ENCODE measurements at places on chromosomes 16 and 17.
A peak's percentile ranks its signal among the peaks of the same experiment; 100 is the strongest.

- DNase-seq, result no peak
Measured at GRCh38 chr17:65184235-65184959, 47.2 kb downstream of the RGS9 start.

GRCh38 chr16:24723663-24724062 lies 5.8 kb upstream of the TNRC6A start:
- no peak for DNase-seq

DNA sequence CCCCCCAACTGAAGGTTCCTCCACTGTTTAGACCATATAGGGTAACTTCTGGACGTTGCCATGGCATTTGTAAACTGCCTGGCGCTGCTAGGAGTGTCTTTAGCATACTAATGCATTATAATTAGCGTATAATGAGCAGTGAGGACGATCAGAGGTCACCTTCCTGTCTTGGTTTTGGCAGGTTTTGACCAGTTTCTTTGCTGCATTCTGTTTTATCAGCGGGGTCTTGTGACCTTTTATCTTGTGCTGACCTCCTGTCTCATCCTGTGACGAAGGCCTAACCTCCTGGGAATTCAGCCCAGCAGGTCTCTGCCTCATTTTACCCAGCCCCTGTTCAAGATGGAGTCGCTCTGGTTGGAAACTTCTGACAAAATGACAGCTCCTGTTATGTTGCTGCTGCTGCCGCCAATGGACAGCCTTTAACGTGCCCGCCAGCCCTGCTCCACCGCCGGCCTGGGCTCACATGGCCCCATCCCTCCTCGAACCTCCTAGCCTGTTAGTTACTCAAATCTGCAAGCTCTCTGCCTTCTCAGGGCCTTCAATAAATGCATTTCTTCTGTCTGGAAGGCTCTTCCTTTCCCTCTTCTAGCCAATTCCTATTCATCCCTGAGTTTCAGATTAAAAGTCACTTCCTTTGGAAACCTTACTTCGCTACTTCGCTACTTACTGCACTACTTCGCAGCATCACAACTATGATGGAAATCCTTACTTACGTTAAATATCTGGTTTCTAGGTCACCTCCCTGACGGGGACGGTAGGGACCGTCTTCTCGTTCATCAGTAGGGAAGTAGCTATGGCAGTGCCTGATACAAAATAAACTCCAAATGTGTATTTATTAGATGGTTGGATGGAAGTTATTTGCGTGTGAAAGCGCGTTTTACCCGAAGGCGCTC lies 640 bp upstream of the NAGLU start:
- no peak for DNase-seq

GRCh38 chr16:55444754-55445485 lies 34.1 kb upstream of the MMP2 start:
- DNase-seq, result no peak

DNA sequence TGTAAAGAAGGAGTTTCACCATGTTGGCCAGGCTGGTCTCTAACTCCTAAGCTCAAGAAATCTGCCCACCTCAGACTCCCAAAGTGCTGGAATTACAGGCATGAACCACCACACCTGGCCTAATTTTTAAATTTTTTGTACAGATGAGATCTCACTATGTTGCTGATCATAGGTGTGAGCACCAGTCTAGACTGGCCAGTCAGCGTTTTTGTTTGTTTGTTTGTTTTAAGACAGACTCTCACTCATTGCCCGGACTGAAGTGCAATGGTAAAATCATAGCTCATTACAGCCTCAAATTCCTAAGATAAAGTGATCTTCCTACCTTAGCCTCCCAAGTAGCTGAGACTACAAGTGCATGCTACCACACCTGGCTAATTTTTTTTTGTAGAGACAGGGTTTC lies 38.0 kb upstream of the TAOK1 start:
- no peak for DNase-seq

DNA sequence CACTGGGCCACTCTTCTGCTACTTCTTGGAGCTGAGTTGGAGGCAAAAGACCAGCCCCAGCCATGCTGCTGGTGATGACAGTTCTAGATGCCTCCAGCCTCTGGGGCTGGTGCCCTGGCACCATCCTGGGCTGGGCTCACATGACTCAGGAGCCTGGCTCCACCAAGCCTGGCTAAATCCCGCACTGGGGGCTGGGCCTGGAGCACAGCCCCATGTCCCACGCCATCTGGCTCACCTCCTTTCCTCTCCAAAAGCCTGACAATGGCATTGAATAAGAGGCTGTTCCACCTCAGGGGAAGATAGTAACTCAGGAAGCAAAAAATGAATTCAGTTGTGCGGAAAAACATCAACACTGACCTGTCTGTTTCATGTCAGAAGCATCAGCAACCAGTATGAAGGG lies 45.1 kb upstream of the MTSS2 start:
- no peak for DNase-seq

DNA sequence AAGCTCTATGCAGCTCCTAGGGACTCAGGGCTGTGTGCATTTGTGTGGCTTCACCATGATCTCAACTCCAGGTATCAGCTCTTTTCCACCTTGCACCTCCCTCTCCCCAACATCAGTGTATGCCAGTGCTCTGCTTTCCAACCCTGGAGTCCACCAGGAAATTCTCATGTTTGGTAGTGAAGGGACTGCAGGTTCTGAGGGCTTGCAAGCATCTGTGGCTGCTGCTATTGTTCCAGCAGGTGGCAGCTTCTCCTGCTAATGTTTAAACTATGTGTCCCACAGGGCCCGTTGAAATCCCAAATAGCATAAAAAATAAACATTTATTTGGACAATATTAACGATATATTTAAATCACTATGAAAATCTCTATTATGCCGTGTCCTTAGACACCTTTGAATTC lies 82.0 kb downstream of the RGS9 start:
- DNase-seq, result no peak

DNA sequence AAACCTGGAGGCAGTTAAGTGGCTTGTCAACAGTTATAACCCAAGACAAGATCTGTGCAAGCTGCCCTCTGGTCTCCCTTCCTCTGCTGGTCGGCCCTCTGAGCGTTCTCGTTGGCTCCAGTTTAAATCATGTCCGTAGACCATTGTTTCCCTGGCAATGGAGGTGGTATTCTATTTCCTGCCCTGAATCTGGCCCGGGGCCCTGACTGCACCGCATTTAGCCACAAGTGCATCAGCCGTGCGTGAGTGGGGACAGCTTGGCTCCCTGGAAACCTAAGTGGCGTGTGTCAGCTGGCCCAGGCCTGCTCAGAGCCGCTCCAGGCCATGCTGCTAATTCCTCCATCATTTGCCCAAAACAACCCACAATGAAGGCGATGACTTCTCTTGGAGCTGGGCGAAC lies 15.0 kb upstream of the MYLK3 start:
- no peak for DNase-seq

- no peak for DNase-seq
Measured at GRCh38 chr16:82395212-82395611, 225.2 kb upstream of the MPHOSPH6 start.

GRCh38 chr17:6936370-6937028 lies 59.4 kb upstream of the ALOX12 start:
- DNase-seq, result no peak

- no peak for DNase-seq
Measured at GRCh38 chr17:6334386-6334785, 100.5 kb downstream of the AIPL1 start.

GRCh38 chr17:28227316-28228108 lies 91.5 kb upstream of the TMEM97 start:
- DNase-seq, result no peak

- DNase-seq, result no peak
Measured at GRCh38 chr16:10220942-10221341, 38.7 kb upstream of the GRIN2A start.

DNA sequence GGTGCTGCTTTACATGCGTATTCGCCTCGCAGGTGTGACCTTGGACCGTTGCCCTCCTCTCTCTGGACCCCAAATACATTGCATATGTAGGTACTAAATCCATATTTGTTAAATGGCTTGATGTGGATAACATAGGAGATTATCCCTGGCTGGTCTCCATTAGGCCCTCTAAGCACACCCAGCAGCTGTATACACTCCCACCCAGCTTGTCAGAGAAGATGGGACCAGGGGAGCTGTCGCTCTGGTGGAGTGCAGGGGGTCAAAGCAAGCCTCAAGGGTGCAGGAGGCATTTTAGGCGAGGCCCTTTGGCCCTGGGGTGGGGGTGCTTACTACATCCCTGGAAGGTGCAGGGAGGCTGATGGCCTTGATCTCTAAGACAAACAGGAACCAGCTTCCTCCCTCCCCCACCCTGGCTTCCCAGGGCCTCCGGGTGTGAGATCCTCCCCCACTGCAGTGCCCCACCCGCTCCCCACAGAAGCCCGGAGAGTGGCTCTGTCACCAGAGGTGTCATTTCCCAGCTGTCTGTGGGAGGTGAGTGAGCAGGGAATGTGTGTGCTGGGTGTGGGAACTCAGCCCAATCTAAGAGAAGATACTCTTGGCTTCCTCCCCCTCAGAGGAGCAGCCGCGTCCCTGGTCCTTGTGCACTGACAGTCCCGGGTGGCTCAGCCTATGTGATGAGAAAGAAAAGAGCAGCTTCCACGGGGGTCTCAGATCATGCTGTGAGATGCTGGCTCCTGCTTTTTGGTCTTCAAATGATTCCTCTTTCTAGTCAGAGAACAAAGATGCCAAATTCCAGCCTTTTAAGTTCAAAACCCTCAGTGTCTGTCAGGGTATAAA lies 1.4 kb upstream of the VAMP2 start:
- peak; percentile 65 for DNase-seq

DNA sequence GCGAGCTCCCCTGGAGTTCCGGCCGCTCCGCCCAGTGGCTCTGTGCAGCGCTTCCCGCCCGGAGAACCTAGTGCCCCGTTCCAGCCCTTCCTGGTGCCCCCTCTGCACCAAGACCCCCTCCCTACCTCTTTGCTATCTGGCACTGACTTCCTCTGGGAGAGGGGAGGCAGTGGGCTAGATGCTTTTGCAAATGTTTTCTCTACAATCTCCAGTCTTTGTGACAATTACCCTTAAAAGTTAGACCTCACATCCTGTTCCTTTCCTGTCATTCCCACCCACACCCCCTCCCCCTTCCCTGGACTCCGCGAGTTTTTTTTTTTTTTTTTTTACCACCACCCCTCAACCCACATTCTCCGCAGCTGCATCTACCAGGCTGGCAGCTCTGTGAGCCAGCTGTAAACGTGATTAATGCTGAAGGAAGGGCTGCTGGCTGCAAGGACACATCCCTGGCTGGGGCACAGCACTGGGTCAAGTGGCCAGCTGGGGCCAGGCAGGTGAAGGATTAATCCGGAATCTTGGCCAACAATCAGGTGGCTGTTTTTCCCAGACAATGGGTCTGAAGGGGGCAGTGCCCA lies 101.5 kb downstream of the MGAT5B start:
- no peak for DNase-seq

DNA sequence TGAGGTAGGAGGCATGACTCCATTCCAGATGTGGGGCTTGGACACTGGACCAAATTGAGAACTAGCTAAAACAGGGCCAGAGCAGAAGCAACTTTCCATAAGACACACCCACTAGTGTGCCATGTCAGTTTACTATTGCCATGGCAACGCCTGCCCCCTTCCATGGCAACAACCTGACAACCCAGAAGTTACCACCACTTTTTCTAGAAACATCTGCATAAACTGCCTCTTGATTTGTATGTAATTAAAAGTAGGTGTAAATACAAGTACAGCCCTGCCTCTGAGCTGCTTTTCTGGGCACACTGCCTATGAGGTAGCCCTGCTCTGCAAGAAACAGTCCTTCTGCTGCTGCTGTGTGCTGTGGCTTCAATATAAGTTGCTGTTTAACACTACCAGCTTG lies 19.5 kb upstream of the SCNN1B start:
- DNase-seq, result no peak

DNA sequence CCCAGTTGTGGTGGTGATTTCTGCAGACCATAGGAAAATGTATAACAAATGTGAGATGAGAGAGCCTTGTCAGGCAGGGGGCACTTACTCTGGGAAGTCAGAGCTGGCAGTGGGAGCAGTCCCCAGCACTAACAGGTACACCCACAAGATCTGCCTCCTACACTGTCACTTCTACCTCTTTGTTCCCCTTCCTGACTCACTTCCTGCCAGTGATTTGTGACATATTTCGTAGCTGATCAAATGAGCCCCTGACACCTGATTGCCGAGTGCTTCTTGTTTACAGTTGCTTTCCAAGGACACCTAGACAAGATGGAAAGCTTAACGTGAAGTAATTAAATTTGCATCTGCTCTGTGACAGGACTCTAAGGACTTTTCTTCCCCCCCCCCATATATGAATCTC lies 40.5 kb downstream of the FTO start:
- DNase-seq, result no peak

DNA sequence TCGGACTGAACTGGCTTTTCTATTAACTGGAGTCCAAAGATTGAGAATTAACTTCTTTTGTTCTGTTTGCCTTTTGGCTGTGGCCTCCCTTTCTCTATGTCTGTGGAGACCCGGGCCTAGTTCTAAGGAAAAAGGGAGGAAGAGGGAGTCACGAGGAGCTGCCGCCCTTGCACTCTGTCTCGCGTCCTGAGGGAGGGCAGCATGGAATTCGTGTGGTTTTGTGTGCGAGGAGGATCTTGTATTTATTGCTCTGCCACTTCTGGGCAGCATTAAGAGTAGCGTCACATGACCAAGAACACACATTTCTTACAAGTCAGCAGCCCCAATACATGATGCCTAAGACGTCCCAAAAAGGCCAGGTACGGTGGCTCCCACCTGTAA lies 23.6 kb downstream of the METTL22 start:
- no peak for DNase-seq

GRCh38 chr16:85171759-85172454 lies 59.6 kb upstream of the CIBAR2 start:
- no peak for DNase-seq

GRCh38 chr16:70614208-70614951 lies 32.0 kb upstream of the IL34 start:
- DNase-seq, result no peak

- DNase-seq, result no peak
Measured at GRCh38 chr16:65523283-65523944, 401.6 kb upstream of the CDH11 start.

DNA sequence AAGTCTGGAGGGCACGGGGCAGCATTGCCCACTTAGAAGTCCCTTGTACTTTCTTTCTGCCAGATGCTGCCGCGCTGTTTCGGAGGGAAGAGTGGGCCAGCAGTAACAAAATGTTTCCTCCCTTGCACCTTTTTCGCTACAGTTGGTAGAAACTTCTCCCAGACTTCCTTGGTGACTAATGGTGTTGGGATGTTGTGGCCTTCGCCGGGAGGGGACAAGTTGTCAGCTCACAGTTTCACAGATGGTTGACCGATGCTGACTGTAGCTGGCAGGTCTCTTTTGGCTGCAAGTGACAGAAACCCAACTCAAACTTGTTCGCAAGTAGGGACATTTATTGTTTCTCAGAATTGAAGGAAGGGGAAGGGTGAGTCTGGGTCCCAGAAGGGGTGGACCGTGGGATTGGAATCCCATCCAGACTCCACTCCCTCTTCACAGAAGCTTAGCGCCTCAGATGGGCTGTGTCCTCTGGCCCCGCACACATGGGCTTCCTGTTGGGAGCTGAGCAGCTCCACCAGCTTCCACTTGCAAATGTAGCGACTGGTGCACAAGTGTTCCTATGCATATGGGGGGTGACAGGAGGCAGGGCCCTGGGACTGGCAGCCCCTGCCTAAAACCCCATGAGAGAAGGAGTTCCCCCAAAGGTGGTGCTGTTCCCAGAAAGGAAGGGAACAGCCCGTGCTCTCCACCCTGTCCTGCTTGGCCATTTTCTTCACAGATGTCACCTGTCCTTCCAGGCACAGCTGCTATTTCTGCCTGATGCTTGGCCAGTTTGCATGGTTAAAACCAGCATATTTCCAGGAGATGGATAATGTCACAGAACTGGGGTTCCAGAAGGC lies 30.9 kb upstream of the RPRML start:
- DNase-seq, result no peak

- no peak for DNase-seq
Measured at GRCh38 chr17:33085256-33085655, 93.6 kb downstream of the SPACA3 start.

GRCh38 chr16:68528233-68528632 lies 10.9 kb upstream of the ZFP90 start:
- no peak for DNase-seq

GRCh38 chr17:81346908-81347349 lies 48.3 kb upstream of the BAHCC1 start:
- no peak for DNase-seq
